Frontal cortex (tissue), 4 donors: ENCODE measurements at places on chromosomes 2 and 18. TPM values are rescaled to one million over a fixed set of nuclear protein-coding genes. Genes with fewer than 3 reads are reported as not detected.

- DNase-seq, result no peak
These were observed 45.0 kb upstream of the CYTIP start for GRCh38 chr2:157488877-157489276.

Gene RALB
- 39.9 TPM for total RNA-seq

GRCh38 chr2:98438190-98439133 lies 6.2 kb upstream of the INPP4A start:
- DNase-seq, result no peak

- DNase-seq, result no peak
These were observed 330.0 kb upstream of the PKDCC start for GRCh38 chr2:41717839-41718238.

DNA sequence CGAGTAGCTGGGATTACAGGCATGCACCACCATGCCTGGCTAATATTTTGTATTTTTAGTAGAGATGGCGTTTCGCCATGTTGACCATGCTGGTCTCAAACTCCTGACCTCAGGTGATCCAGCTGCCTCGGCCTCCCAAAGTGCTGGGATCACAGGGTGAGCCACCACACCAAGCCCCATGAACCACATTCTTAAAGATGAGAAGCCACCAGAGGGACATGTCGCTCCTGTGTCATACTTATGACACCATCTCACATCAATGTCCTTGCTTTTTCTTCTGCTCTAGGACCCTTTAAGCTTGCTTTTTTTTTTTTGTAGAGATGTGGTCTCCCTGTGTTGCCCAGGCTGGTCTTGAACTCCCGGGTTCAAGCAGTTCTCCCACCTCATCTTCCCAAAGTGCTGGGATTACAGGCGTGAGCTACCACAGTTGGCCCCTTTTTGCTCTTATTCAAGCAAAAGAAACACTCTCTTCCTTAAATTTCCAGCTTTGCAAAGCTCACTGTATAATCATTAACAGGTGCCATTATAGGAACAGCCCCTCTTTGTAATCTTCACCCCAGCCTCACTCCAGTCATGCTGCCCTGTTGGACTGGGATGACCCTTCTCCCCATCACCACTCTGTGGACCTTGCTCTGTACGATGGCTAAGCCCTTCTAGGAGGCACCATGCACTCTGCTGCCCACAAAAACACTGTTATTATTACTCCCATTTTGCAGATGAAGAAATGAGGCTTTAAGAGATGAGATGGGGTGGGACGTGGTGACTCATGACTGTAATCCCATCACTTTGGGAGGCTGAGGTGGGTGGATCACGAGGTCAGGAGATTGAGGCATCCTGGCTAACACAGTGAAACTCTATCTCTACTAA lies 10.8 kb upstream of the KCNG3 start:
- no peak for DNase-seq

Gene TNS1
- 3.7 TPM for total RNA-seq

Gene KCNG3
- 1.2 TPM for total RNA-seq

DNA sequence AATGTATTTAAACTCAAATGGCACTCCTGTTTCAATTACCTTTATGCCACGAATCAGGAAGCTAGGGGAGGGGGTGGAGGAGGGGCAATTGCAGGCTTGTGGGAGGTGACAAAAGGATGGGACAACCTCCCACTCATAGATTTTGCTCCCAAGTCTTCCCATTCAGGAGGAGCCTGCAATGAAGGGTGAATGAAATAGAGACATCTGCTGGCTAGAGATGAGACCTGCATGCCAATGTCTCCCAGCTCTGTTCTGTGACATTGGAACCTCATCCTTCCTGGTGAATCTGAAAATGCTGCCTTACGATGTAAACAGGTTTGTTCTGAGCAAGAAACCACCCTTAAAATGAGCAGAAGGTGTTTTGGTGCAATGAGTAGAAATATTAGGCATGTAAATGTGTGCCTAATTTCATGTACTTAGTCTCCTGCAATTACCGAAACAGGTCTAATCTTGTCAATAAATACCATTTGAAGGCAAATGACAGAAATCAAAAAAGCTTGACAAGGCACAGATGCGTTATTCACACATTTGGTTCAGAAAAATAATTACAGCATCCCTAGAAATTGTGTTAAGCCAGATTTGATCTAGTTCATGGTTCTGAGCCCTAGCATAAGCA lies 2.7 kb upstream of the PID1 start:
- peak; percentile 64 for DNase-seq

GRCh38 chr18:26097563-26097962 lies 7.2 kb upstream of the SS18 start:
- no peak for DNase-seq

Gene SPP2
- total RNA-seq, result not detected

GRCh38 chr2:231351648-231352047 lies 43.9 kb upstream of the B3GNT7 start:
- DNase-seq, result no peak

DNA sequence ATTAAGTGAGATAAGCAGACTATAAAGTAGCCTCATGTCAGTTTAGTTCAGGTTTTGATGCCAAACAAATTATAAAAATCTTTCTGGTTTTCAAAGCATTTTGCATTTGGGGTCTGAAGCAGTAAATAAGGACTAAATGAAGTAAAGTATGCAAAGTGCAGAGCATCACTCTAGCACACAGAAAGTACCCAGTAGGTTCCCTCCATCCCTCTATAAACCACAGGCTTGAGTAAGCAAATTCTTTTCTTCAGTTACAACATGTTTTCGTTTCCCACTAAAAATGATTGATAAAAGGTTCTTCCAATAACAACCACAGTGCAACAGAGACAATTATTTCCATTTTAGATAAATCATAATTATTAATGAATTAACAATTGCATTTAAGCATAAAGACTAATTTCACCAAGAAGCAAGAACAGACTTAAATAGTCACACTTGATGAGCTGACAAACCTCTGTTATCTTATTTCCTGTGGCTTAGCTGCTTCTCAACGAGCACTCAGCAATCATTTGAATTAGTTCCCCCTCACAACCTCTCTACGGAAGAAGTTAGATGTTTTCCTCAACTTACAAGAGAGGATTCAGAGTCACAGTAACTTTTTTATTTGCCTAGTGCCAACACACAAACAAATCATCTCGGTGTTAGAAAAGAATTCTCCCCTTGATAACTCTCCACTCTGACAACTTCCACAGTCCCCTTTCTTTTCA lies 249.8 kb downstream of the NBAS start:
- no peak for DNase-seq

GRCh38 chr2:208042041-208042440 lies 16.7 kb upstream of the PLEKHM3 start:
- no peak for DNase-seq

Gene SLC9A4
- under 0.01 TPM for total RNA-seq

DNA sequence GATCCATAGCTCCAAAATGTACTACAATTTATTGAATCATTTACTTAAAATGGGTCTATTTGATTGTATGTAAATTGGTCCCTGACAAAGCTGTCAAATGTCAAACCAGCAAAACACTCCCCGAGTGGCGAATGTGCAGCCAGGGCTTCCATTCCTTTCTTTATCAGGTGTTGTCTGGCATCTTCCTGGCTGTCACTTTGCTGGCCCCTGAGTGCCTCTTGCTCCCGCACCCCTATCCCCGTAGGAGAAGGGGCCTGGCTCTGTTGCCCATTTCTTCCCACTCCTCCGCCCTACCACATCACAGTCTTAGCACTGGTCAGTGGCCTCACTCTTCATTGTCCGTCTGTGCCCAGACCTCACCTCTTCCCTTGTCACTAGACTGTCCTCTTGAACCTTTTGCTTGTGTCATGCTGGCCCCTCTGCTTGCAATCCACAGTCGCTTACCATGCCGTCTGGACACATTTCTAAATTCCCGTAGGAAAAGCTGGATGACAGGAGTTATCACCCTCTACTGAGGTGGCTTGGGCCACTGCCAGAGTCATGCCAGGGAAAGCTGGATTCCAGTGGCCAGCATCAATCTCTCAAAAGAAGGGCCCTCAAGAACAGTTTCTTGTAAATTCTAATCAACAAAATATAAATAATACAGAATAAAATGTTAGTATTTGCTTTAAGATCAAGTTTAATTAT lies 15.4 kb downstream of the UBE2F start:
- DNase-seq, result no peak

Gene IL1RL2
- total RNA-seq, result 0.82 TPM

DNA sequence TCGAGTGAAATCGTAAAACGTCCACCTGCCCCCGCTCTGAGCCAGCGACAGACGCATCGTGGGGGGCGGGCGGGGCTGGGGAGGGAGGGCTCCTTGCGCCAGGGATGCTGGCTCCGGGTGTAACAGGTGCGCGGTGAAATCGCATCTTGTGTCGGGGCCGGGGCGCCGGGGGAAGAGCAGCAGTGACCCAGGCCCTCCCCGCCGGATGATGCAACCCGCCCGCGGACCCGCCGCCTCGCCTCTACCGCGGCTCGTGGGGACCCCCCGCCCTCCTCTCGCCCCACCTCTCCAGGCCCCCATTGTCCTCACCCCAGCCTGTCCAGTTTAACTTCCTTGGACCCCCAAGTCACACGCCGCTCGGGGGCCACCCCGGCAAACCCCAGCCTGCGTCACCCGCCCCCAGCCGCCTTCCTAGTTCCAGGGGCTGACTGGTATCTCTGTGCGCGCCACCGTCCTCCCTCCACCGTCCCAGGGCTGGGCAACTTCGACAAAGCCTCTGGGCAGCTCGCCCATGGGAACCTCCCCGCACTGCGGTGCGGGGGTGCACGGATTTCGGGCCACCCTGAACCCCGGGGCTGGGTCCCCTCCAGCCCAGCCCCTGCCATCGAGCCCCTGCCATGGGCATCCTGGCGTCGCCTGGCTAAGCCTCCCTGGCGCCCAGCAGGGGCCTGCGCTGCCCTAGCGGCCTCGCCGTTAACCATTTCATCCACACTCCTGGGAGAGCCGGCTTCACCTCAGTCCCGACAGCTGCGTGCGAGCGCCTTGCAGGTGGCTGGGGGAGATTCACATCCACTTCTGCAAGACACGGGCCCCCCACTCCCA lies 799 bp upstream of the KIF1A start:
- DNase-seq, result peak; percentile 63

- DNase-seq, result no peak
These were observed 20.6 kb downstream of the ERMN start for GRCh38 chr2:157304811-157305722.

GRCh38 chr2:18336975-18337374 lies 223.5 kb downstream of the RDH14 start:
- no peak for DNase-seq

DNA sequence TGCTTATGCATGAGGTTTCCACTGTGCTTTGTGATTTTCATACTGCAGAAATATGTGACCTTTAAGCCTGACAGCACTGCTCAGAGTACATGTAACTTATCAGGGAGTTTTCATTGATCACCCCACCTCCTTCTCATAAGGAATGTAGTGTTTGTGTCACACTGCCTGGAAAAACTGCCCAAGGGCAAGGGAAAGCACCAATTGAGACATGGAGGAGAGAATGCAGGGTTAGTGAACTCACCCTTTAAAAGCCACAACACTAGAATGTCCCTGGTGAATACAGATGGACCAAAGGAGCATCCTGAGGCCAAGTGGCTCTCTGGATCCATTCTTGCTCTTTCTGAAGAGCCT lies 147.2 kb upstream of the SPATS2L start:
- DNase-seq, result no peak

- DNase-seq, result no peak
These were observed 63.2 kb upstream of the MAPRE2 start for GRCh38 chr18:34977838-34978532.

GRCh38 chr2:177651833-177652232 lies 259.3 kb downstream of the AGPS start:
- DNase-seq, result no peak

- DNase-seq, result no peak
These were observed 162.7 kb downstream of the DYSF start for GRCh38 chr2:71615767-71616730.

DNA sequence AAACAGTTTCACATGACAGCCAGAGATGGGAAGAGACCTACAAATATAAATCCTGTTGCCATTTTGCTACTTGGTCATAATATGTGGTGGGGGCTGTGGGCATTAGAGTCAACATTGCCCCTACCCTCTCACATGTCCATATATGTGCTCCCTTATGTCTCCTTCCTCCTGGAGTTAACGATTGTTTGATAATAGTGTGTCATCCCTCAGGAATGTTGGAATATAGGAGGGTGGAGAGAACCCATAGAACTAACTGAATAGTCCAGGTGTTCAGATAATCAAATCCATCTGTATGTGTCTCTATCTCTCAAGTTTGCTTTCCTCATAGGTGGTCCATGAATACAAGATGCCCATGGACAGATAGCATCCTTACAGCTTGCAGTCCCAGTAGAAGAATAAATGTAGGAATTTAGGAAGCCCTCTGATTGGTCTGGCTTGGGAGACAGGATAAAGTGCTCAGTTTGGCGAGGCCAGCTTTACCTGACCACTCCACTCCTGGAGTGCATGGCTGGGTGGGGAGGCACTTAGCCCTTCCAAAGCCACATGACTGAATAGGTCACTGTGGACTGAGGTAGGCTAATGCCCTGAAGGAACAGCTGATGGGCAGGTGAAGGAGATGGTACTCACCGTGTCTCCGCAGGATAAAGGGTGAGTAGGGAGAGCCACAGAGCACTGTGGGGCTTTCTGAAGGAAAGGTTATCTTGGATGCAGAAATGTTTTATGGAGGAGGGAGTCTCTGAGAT lies 166.9 kb downstream of the CDCA7 start:
- no peak for DNase-seq

DNA sequence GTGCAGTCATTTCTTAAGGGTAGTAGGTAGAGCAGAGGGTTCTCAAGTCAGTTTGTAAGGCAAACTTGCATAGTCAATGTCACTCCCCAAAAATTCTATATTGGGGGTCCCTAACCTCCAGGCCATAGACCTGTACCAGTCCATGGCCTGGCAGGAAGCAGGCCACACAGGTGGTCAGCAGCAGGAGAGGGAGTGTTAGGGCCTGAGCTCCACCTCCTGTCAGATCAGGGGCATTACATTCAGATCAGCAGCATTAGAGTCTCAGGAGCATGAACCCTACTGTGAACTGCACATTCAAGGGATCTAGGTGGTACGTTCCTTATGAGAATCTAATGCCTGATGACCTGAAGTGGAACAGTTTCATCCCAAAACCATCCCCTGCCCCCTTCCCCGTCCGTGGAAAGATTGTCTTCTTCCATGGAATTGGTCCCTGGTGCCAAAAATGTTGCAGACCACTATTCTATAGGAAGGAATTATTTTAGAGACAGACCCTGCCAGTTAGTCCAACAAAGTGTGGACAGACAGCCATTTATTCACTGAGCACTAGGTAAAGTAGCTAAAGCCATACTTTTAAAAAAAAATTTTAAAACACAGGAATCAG lies 6.7 kb downstream of the COA5 start:
- DNase-seq, result no peak

DNA sequence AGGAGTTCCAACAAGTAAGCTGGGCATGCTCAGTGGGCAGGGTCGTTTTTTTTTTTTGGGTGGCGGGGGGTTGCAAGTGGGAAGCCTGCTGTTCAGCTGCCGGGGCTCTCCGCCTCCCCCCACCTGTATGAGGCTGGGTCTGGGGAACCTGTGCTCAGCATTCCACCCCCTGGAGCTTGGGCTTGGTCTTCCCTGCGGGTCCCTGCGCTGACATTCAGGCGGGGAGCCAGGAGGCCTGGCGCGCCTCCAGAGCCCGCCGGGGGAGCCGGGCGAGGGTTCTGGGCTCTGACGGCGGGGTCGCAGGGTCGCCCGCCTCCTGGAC lies 822 bp upstream of the GPD2 start:
- DNase-seq, result no peak

Gene LRRC30
- not detected for total RNA-seq
